OCI-LY7 (cell line): ENCODE measurements at places on chromosomes 2 and 18. TPM values are rescaled to one million over a fixed set of nuclear protein-coding genes. Genes with fewer than 3 reads are reported as not detected.

GRCh38 chr2:25897506-25897905 is 19.2 kb upstream of the ASXL2 start:
- no peak for DNase-seq

- DNase-seq = no peak
These were observed 270.1 kb downstream of the TCF4 start for GRCh38 chr18:55317864-55318263.

SALL3 gene
- total RNA-seq = not detected in 2 replicates

DNA sequence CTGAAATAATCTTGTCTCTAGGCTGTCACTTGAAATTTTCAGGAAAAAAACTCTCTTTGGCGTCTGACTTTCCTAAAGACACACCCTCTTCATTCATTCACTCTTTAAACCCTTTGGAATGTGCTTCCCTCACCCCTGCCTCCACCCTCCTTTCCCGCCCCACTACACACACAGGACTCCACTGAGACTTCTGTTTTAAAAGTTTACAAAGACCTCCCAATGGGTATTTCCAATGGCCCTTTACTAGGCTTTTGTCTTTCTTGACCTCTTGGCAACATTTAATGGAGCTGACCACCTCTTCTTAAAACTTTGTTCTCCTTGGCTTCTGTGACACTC is 96.1 kb downstream of the RBMS1 start:
- DNase-seq = no peak

DNA sequence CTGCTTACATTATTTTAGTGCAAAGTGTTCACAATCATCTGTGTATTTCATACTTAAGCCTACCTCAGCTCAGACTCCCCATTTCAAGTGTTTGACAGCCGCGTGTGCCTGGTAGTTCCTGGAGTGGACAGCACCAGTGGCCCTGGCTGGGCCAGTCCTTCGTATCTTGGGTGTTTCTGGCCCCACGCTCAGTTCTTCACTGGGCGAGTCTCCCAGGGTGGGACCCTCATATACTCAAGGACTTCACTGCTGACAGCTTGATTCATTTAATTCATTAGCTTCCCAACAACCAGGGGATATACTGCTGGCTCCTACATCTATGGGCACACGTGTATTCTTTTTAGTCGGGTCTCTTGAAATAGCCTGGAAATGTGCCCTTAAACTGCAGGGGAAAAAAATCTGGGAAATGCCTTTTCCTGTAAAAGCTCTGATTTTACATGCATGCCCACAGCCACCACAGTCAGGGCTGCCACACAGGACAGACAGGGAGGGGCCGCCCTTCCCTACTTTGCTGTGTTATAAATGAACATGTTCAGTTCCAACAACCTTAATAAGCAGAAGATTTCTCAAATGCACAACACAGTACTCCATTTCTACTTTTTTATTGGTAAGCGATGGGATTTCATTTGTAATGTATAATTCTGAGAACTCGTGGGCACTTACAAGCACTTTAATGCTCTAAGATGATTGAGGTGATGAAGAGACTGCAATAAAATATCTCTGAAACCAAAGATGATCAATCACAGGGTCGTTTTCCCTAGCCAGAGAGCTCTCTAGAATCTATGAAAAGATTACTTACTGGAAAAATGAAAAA is 205.5 kb upstream of the REV1 start:
- DNase-seq = no peak

DNA sequence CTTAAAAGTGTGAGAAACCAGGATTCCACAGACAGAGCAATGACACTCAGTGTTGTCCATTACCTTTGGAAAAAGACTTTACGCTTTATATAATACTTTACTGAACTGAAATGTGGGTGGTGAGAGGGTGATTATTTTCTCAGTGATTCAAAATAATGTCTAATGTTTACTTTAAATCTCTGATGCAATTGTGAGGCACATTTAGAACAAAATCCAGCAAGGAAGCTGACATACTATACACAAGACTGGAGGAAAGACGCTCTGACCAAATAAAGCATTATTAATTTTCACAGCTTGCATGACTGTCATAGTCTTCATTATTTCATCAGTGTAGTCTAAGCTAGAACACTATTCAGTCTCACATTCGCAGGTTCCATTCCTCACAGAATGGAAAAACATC is 34.1 kb upstream of the STAT1 start:
- no peak for DNase-seq
